M059J (cell line): ENCODE measurements at places on chromosomes 12 and 14. TPM values are rescaled to one million over a fixed set of nuclear protein-coding genes. Genes with fewer than 3 reads are reported as not detected.

- DNase-seq = no peak
Measured at GRCh38 chr14:60294411-60295069, 45.5 kb downstream of the PPM1A start.

GRCh38 chr12:117212563-117213190 lies 22.4 kb upstream of the FBXO21 start:
- peak; percentile 62 for DNase-seq

DNA sequence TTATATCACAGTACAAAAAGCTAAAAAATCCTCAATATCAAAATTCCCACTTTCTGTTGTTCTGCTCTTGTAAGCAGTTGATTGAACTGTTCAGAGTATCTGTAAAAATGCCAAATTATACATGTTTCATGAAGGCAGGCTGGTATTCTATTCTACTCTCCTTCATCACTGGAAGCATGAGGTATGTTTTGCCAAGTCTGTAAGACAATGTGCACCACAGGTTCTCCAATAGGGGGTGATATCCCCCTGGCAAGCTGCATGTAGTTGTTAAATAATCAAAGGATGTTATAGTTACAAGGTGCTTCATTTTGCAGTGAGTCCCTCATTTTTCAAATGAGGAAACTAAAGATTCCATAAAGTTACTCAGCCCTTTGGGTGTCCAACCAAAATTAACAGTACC lies 15.1 kb upstream of the NEK9 start:
- peak; percentile 37 for DNase-seq

The NTN4 gene
- 16.5 and 21.5 TPM in 2 replicates for total RNA-seq

The GALNT16 gene
- total RNA-seq = 0.20 and 0.30 TPM in 2 replicates

The C1QL4 gene
- total RNA-seq = 0.39 TPM in 1 of 2 replicates, not detected in the other

The LRRC43 gene
- not detected in 2 replicates for total RNA-seq
